ENCODE measurements at places on chromosomes 2 and 18.

DNA sequence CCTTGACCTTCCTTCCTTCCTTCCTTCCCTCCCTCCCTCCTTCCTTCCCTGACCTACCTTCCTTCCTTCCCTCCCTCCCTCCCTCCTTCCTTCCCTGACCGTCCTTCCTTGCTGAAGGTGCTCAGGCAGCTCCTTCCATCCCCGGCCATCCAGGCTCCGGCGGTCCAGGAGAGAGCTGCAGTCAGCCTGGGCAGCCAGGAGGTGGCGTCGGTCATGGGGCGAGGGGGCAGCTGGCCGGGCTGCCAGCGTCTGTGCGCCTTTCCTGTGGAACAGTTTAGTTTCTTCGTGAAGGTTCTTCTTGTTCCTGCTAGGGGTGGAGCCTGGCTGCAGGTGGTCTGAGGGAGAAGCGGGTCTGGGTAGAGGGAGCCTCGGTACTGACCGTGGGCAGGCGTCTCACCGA is 15.7 kb downstream of the GPR35 start:
- no peak for DNase-seq

- DNase-seq: no peak
These were observed 195.9 kb downstream of the NEDD4L start for GRCh38 chr18:58239879-58240278.

DNA sequence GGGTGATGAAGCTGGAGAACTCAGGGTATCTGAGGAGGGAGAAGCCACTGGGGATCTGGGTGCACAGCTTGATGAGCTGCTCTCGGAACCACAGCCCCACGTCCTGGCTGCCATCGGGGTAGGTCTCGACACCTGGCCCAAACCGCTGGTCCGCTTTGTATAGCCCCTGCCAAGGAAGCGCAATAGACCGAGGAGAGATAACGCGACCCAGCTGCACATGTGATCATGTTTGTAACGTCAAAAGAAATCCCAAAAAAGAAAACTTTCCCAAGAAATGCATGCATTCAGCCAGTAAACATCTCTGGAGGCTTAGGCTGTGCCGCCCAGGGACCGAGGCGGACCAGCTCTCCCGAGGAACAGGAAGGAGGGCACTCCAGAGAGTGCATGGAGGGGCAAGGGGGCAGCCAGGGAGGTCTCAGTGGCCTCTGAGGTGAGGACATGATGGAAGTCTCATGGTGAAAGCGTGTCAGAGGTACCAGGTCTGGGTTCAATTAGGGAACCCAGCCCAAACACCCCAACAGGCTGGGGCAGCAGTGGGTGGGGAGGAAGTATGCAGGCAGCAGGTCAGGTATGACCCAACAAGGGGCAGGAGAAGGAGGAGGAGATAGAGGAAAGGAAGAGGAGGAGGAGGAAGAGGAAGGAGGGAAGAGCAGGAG is 28.3 kb downstream of the ANKMY1 start:
- no peak for DNase-seq

DNA sequence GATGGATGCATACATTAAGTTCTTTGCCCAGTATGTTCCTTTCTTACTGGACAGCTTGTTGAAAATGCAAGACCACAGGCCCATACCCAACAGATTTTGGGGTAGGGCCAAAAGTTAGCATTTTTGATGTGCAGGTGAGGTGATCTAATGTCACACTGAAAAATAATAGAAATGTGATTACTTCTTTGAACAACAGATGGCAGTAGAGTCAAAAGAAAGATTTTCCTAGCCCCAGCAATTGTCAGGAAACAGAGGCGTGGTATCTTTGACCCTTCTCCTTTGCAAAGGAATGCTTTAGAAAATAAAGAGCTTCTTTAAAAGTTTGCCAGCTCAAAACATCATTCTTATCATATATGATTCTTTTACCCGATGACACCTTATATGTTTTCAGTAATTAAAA is 343.6 kb upstream of the SYT4 start:
- peak; percentile 41 for DNase-seq

DNA sequence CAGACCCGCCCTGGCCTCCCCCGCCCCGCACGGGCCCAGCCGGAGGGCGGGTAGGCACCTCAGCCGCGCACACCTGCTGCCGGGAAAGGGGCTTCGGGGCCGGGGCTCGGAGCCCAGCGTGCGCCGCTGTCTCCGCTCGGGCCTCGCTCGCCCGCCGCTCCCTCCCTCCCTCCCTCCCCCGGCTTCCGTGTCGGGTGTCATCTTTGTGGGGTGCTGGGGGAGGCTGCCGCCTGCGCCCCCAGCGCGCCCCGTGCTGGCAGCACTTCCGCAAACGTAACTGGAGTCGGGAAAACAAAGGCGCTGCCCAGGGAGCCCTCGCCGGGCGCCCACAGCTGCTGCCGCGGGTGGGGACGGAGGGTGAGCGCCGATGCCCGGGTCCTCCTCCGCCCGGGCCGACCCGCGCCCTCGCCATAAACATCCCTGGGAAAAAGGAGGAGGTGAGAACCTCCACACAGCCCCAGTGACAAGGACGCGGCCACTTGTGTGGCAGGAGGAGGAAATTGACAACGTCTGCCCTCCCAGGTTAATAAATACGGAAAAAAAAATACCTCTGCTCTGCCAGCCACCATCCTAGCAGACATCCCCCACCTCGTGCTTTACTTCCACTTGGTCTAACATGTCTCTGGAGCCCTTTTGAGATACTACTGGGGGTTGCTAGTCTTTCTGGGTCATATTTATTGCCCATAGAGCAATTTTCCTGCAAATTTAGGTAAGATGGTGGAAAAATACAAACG is 550 bp downstream of the MFSD6 start:
- peak; percentile 49 for DNase-seq

- no peak for DNase-seq
These were observed 38.5 kb downstream of the REV1 start for GRCh38 chr2:99451280-99451679.

GRCh38 chr18:55642191-55642590 is 54.2 kb upstream of the TCF4 start:
- no peak for DNase-seq

All from SHP77 treated with DMSO at 0.1 percent for 48 hours (cell line).